Right renal cortex interstitium (tissue), 3 donors: ENCODE measurements at places on chromosomes 12 and 14.

GRCh38 chr14:24312736-24313507 lies 1.6 kb downstream of the LTB4R start:
- no peak for DNase-seq

- no peak for DNase-seq
These were observed 215.7 kb downstream of the KIF26A start for GRCh38 chr14:104353921-104354701.

DNA sequence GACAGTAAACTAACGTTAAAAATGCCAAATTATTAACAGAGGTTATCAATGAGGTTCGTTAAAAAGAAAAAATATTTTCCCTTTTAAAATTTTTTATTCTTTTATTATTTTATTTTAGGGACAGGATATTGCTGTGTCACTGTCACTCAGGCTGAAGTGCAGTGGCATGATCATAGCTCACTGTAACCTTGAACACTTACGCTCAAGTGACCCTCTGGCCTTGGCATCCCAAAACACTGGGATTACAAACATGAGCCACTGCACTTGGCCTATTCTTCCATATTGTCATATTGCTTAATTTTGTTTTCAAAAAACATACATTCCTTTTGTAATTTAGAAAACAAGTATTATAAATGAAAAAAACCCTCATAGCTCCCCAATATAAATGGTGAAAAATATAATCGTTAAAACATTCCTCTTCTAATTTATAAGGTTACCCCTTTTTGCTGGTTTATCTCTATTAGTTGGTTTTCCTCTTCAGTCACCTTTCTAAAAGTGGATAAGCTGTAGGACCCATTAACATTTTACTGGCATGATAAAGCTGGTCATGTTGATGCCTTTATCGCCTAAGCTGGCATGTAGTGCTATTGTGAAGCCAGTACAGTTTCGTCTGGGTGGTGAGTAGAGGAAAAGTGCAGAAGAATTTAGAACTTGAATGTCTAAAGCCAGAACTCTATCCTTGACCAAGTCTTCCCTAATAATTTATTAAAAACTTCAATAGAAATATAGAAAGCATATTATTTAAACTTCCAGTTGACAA lies 27.6 kb downstream of the PDE3A start:
- DNase-seq: no peak

DNA sequence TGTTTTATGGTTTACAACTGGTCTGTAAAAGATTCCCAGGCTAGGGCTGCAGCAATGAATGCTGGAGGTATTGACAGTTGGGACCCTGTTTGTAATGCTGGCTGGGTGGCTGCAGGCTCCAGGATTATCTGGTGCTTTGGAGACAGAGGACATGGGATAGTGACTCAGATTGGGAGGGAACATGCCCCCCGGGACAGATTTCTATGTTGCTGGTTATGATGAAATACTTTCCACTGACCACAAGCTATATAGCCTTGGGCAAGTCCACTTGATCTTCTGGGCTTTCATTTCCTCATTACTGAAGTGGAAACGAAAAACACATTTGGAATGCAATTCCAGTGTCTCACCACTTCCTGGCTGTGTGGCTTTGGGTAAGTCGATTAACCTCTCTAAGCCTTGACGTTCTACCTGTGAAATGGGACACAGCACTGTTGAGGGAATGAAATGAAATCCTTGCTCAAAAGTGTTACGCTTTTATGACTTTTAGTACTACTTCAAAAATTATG lies 6.3 kb upstream of the TPCN1 start:
- DNase-seq: no peak

DNA sequence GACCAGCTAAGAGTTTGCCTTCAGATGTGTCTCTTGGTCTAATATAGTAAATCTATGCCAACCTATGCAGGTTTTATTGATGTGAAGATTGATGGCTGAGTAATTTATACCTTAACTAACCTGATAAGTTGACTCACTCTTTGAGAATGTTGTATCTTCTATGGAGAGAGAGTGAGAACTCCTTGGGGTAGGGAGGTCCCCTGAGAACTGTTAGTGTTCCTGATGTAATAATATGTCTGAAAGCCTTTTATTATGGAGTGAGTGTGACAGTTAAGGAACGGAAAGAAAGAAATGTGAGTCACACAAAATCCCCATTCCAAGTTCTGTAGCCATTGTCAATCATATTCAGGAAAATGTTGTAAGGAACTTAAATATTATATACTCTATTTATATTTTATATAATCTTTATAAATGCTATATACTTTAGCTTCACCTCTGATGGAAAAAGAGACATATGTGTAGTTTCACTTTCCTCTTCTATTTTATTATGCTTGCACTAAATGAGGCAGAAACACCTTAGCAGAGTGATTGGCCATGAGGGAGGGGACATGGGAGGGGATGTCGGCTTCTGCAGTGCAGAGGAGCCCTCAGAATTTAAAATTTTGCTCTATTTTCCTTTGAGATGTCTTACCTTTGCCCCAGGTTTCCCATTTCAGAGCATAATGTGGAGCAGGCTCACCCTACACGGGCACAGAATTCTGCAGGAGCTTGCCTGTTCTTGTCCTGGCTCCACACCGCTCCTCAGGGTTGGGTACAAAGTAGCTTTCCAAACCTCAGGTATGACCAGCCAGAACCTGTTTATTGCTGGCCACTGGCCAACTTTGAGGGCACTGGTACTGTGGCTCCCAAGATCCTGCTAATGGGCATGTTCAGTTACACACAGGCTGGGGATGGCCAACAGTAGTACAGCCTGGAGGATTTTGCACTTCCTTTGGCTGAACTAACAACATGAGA lies 57.7 kb downstream of the ARF6 start:
- DNase-seq: no peak

GRCh38 chr12:6031001-6031400 lies 85.9 kb upstream of the ANO2 start:
- DNase-seq: no peak
